Stimulated activated CD4-positive, alpha-beta T cell treated with anti-CD3 and anti-CD28 coated beads, Interleukin-1b, Interleukin-23, amount 100 ng/mL, for 4 hours (primary cell): ENCODE measurements at places on chromosomes 11 and 22.

DNA sequence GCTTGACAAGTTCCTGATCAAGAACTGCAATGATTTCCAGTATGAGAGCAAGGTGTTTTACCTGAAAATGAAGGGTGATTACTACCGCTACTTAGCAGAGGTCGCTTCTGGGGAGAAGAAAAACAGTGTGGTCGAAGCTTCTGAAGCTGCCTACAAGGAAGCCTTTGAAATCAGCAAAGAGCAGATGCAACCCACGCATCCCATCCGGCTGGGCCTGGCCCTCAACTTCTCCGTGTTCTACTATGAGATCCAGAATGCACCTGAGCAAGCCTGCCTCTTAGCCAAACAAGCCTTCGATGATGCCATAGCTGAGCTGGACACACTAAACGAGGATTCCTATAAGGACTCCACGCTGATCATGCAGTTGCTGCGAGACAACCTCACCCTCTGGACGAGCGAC is 12.0 kb downstream of the YWHAH start:
- no peak for DNase-seq

DNA sequence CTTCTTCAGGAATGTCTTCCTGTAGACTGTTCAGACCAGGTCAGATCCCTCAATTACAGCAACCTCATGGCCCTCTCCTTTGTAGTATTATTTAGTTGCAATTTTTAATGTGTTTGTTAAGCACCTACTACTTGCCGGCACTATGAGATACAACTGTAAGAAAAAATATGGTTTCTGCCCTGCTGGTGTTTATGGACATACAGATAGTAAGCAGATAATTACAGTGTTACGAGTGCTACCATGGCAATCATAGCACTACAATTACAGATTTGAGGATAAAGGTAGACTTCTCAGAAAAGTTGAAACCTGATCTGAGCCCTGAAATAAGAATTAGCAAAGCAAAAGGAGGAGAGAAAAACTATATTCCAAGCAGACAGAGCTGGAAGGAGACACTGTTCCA is 2.8 kb downstream of the LRRC51 start:
- no peak for DNase-seq

- DNase-seq = no peak
Observed at GRCh38 chr11:103406357-103406756, 297.1 kb downstream of the DYNC2H1 start.

- DNase-seq = no peak
Observed at GRCh38 chr11:30481796-30482195, 104.4 kb downstream of the MPPED2 start.

GRCh38 chr11:789943-790342 is at the start of gene CEND1:
Gene CEND1, minus strand, starts transcription at chr11:790090. Its CDS starts 1,514 bp downstream, at chr11:788576.
- no peak for DNase-seq

GRCh38 chr11:20061776-20062175 is 98.5 kb downstream of the DBX1 start:
- DNase-seq = no peak

- no peak for DNase-seq
Observed at GRCh38 chr11:108916935-108917334, 252.1 kb downstream of the DDX10 start.

GRCh38 chr11:112871909-112872500 is 89.2 kb upstream of the NCAM1 start:
- no peak for DNase-seq

- no peak for DNase-seq
Observed at GRCh38 chr22:29342577-29343312, 27.2 kb upstream of the RASL10A start.

GRCh38 chr11:15114501-15115475 is at the start of gene INSC:
Gene INSC, plus strand, starts transcription at chr11:15114923. Its CDS starts 34,252 bp downstream, at chr11:15149175.
- DNase-seq = no peak

GRCh38 chr11:47955061-47955755 is 25.2 kb upstream of the PTPRJ start:
- no peak for DNase-seq

- no peak for DNase-seq
Observed at GRCh38 chr22:19615867-19616581, 91.8 kb upstream of the CLDN5 start.

- no peak for DNase-seq
Observed at GRCh38 chr11:112292785-112293407, 32.2 kb upstream of the PLET1 start.

DNA sequence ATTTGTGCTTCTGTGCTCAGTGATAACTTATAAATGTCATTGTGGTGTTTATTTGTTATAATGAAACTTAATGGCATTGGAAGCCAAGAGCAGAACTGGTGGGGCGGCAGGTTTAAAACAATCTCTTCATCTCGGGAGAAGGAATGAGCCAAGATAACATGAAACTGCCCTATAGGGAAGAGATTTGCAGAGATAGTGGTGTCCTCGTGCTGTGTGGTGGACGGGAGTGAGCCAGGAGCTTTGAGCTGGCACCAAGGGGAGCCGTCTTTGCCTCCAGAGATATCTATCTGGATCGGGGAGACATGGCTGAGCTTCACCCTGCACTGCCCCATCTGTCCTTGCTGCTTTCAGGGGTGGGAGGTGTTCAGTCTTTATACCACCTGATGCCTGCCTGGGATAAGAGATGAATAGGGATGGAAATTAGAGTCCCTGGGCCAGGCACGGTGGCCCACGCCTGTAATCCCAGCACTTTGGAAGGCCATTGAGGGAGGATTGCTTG is 189.6 kb downstream of the ST3GAL4 start:
- no peak for DNase-seq

DNA sequence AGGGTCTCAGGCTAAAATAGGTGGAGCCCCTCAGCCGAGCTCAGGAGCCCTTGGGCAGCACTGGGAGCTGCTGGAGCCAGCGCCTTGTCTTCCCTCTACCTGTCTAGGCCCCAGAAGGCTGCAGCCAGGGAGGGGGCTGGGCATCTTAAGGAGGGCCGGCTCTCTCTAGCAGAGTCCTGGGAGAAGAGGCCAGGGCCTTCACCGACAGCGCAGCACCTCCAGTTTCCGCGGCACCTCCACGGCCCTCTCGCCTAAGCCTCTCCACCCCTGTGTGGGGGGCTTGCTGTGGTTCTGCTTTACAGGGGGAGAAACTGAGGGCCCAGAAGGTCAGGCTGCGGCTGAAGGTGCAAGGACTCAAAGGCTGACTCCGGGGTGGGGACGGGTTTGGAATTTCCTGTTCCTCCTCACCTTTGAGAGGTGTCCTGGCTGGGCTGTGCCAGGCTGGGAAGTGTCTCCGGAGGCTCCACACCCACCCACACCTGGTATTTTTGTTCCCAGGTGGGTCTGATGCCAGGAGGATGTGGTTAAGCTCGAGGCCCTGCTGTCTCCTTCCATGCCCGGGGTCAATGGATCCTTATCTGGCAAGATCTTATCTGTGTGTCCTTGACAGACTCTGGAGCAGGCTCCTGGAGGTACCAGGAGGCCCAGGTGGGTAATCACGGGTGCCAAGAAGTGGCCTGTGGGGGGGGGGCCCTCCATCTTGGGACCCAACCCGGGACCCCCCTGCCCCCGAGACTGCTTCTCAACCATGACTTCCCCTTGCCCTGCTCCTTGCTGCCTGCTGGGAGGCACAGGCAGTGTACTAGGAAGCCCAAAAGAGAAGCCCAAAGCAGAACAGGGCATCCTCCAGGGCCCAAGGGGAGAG is 95.3 kb upstream of the FGF3 start:
- DNase-seq = no peak

GRCh38 chr22:48797731-48798130 is 1029.9 kb downstream of the BRD1 start:
- no peak for DNase-seq

DNA sequence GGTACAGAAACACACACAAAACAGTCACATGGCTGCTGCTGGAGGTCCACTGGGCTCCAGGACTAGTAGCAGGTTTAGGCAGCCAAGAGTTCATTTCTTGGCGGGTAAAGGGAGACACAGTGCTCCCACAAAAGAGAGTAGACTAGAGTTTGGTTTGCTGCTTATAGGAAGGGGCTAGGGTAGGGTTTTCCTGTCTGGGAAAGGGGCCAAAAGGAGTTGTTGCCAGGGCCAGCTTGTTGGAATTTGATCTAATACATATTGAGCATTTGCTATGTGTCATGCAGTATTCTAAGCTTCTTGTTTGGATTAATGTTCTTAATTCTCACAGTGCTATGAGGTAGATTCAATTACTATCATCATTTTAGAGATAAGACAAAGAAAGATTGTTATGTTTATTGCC is 195.1 kb upstream of the PLET1 start:
- no peak for DNase-seq

- DNase-seq = no peak
Observed at GRCh38 chr11:61949169-61950034, 749 bp upstream of the BEST1 start.

GRCh38 chr11:7514099-7514591 is 346 bp downstream of the PPFIBP2 start:
- peak; percentile 6 for DNase-seq

GRCh38 chr11:102398297-102398696 is 51.3 kb downstream of the BIRC2 start:
- DNase-seq = no peak

- DNase-seq = no peak
Observed at GRCh38 chr11:71221821-71222220, 30.6 kb downstream of the SHANK2 start.

- DNase-seq = no peak
Observed at GRCh38 chr11:102387043-102387781, 40.2 kb downstream of the BIRC2 start.

- no peak for DNase-seq
Observed at GRCh38 chr11:132607575-132607974, 924.7 kb downstream of the OPCML start.

DNA sequence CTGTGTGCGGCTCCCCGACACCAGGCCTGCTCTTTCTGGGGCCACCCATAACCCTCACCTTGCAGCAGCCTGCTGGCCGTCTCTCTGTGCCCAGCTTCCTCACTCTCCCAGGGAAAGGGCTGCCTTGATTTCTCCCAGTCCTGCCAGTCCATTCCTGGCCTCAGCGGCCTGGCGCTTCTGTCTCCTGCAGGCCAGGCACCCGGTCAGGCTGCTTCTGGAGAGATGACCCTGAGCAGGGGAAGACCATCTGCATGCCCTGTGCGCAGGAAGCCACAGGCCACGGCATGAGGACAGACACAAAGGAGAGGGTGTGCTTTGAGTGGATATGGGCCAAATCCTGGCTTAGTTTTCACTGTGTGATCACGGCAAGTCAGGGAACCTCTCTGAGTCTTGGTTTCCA is 86.2 kb downstream of the TSPAN18 start:
- DNase-seq = no peak

- no peak for DNase-seq
Observed at GRCh38 chr11:107337917-107338316, 119.7 kb downstream of the CWF19L2 start.

GRCh38 chr11:118132385-118133151 is 20.1 kb downstream of the SCN4B start:
- no peak for DNase-seq

- no peak for DNase-seq
Observed at GRCh38 chr11:106971864-106972263, 46.4 kb downstream of the GUCY1A2 start.

- DNase-seq = no peak
Observed at GRCh38 chr11:32527261-32528175, 56.1 kb upstream of the EIF3M start.

DNA sequence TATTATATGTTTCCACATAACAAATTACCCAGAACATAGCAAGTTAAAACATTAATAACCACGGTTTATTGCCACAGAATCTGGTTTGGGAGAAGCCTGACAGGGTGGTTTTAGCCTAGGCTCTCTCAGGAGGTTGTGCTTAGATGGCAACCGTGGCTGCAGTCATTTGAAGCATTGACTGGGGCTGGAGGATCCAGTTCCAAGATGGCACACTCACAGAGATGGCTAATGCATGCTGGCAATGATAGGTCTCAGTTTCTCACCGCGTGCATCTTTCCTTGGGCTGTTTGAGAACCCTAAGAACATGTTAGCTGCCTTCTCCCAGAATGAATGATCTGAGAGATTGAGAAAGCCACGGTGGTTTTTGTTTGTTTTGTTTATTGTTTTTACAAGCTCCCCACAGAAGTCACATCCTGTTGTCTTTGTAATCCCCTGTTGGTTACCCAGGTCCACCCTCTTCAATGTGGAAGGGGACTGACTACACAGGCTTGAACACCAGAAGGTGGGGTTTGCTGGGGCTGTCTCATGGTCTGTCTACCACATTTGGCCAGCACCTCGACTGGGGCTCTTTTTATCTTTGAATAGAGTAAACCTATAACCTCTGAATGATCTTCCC is 36.6 kb upstream of the GRAMD1B start:
- no peak for DNase-seq

DNA sequence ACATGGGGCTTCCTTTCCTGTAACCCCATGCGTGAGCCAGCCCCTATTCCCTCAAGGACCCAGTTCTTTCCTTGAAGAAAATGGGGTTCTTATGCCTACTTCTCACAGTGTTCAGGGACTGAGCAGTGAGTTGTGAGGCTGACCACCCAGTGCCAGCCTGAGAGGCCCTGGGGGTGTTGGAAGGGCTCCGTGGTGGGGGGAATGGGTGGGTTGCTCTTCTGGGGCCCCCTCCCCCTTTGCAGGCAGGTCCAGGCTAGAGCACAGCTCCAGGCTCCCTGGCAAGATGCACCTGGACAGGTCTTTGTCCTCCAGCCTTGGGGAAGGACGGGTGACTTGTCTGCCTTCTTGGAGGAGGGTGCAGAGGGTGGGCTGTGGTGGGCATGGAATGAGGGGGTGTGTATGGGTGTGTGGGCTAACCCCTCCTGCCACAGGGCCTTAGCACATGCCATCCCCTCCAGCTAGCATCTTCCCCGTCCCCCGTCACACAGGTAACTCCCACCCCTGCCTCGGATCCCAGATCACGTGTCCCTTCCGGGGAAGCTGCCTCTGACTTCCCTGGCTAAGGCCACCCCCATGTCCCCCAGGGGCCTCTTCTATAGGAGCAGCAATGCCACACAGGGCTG is 64.6 kb downstream of the MYEOV start:
- DNase-seq = no peak

DNA sequence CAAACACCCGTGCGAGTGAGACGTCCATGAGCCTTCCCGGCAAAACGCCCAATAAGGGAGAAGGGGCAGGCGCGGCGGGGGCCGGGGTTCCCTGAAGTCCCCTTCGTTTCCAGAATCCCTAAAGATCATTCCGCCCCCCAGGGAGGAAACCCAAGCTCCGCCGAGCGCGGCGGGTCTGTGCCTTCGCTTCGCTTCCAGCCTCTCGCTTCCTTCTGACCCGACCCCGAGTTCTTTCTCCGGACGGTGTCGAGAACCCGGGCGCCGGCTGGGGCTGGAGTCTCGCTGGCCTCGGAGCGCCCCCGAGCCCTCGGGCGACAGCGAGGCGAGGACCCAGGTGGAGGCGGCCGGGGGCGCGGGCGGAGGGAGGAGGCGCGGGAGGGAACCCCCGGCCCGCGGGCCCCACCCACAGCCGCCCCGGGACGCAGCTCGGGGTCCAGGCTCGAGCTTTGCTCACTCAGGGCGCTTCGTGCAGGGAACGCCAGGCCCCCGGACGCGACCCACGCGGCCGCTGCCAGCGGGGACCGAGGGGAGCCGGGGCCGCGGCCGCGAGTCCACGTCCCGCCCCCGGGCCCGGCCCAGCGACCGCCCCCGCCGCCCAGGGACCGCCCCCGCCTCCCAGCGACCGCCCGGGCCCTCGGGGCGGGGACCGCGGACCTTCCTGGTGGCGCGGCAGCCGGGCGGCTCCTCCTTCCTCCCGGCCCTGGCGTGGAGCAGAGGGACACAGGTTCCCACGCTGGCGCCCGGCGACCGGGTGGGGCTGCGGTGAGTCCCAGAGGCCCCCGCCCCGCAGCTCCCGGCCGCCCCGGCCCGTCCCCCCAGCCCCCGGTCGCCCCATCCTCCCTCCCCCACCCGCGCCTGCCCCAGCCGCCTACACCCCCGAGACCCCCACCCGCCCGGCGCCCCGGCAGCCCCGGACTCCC is at the start of gene PGGHG:
PGGHG (plus strand) TSS at position 649 of the 920 bp plus-strand sequence. CDS start 691 bp downstream, outside the sequence.
- no peak for DNase-seq

GRCh38 chr11:105144887-105145286 is 5.3 kb upstream of the CARD18 start:
- no peak for DNase-seq
